ENCODE measurements at places on chromosomes 12 and 14.

GRCh38 chr14:72657214-72657921, 236.5 kb downstream of the DPF3 start:
- no peak for DNase-seq
- no peaks in the 10 kb centered on the region for H3K36me3 ChIP-seq
- H3K27ac ChIP-seq = no peak overlapping the region
- no peaks in the 10 kb centered on the region for H3K4me1 ChIP-seq
- H3K4me3 ChIP-seq = no peak overlapping the region
- H3K27me3 ChIP-seq = no peaks in the 10 kb centered on the region

DNA sequence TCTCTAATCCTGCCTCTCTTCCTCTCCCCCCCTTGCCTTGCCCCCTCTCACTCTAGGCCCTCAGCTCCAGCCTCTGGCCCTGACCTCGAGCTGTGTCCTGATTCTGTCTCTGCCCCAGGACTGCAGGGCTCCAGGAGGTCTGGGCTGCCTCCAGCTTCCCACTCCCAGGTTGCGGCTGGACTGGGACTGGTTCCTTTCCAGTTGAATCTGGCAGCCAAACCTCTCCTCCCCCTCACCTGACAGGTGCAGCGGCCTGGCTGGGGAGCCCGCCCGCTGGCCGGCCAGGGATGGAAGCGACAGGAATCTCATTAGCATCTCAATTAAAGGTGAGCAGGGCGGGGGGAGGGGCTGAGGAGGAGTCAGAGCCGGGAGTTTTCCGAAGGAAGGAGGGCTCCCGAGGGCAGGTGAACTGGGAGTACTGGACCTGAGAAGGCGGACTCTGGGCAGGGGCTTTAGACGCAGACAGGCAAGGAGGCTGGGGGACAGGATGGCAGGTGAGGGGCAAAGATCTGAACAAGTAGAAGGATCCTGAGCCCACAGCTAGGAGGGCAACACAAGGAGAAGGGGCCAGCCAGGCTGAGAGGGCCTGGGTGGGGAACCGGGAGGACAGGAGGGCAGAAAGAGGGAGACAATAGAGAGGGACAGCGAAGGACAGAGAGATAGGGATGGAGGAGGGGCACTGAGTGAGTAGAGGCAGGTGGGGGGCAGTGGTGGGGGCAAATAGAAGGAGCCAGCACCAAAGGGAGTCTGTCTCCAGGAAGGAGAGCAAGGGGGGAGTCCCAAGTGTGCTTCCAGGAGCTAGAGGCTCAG, at the start of gene SCNN1A:
TSS of gene SCNN1A (minus strand) at position 295 of the 810 bp plus-strand sequence. CDS start 780 bp downstream, outside the sequence.
- no peaks in the 10 kb centered on the region for H3K36me3 ChIP-seq
- H3K4me1 ChIP-seq = peaks cover 43% of the 10 kb centered on the region
- no peaks in the 10 kb centered on the region for H3K27me3 ChIP-seq

GRCh38 chr12:65863972-65864371, 39.7 kb downstream of the HMGA2 start:
- no peaks in the 10 kb centered on the region for H3K27me3 ChIP-seq
- no peak overlapping the region for H3K4me3 ChIP-seq
- no peaks in the 10 kb centered on the region for H3K4me1 ChIP-seq
- H3K27ac ChIP-seq = no peak overlapping the region

DNA sequence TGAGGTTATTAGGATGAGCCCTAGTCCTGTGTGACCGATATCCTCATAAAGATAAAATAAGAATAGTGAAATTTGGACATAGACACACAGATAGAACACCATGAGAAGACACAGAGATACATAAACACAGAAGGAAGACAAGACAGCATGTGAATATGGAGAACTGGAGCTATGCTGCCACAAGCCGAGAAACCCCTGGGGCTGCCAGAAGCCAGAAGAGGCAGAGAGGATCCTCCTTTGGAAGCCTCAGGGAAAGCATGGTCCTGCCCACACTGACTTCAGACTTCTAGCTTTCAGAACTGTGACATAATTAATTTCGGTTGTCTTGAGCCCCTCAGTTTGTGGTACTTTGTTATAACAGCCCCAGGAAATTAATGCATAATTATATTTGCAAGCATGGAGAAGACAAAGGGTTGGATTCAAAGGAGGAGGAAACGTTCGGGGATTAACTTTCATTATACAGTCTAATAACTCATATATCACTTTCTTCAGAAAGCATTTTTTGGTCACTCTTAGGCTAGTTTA, 1501.8 kb upstream of the FLRT2 start:
- no peaks in the 10 kb centered on the region for H3K27me3 ChIP-seq
- no peaks in the 10 kb centered on the region for H3K36me3 ChIP-seq
- DNase-seq = no peak
- H3K4me1 ChIP-seq = no peaks in the 10 kb centered on the region
- H3K4me3 ChIP-seq = no peak overlapping the region

GRCh38 chr12:64806173-64806572, 18.3 kb upstream of the TBC1D30 start:
- no peak overlapping the region for H3K27ac ChIP-seq
- H3K4me1 ChIP-seq = no peaks in the 10 kb centered on the region
- H3K36me3 ChIP-seq = no peaks in the 10 kb centered on the region
- no peaks in the 10 kb centered on the region for H3K27me3 ChIP-seq
- no peak for DNase-seq

- H3K36me3 ChIP-seq = no peaks in the 10 kb centered on the region
- H3K27me3 ChIP-seq = no peaks in the 10 kb centered on the region
- DNase-seq = no peak
- no peak overlapping the region for H3K4me3 ChIP-seq
These were observed 333.9 kb upstream of the LMO3 start for GRCh38 chr12:16939871-16940306.

GRCh38 chr12:45880533-45880932, 109.8 kb downstream of the SCAF11 start:
- H3K36me3 ChIP-seq = peaks cover 67% of the 10 kb centered on the region
- H3K27ac ChIP-seq = no peak overlapping the region

GRCh38 chr14:64843548-64843947, 36.2 kb downstream of the SPTB start:
- H3K27me3 ChIP-seq = no peaks in the 10 kb centered on the region
- H3K4me3 ChIP-seq = no peak overlapping the region
- H3K27ac ChIP-seq = no peak overlapping the region
- H3K36me3 ChIP-seq = no peaks in the 10 kb centered on the region
- DNase-seq = no peak

- no peaks in the 10 kb centered on the region for H3K36me3 ChIP-seq
- H3K27me3 ChIP-seq = no peaks in the 10 kb centered on the region
- no peak overlapping the region for H3K4me3 ChIP-seq
- no peak overlapping the region for H3K27ac ChIP-seq
These were observed 87.9 kb upstream of the MDGA2 start for GRCh38 chr14:47763188-47763854.

DNA sequence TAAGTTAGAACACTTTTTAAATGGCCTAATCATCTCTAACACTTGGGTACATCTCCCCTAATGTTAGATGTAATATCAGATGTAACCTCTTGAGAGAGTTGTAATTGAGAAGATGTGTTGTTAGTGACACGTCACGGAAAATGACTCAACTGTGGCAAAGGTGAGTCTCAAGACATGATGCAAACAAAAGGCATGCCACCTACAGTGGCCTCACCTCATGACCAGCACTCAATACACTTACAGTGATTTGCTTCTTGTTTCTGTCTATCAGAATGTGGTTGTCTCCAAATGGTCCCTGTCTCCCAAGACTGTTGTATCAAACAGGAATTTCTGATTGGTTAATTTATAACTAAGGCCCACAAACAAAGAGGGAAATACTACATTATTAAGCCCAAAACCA, 91.2 kb downstream of the SLC25A21 start:
- no peaks in the 10 kb centered on the region for H3K36me3 ChIP-seq
- no peak for DNase-seq
- H3K4me3 ChIP-seq = no peak overlapping the region
- no peaks in the 10 kb centered on the region for H3K27me3 ChIP-seq
- no peak overlapping the region for H3K27ac ChIP-seq

DNA sequence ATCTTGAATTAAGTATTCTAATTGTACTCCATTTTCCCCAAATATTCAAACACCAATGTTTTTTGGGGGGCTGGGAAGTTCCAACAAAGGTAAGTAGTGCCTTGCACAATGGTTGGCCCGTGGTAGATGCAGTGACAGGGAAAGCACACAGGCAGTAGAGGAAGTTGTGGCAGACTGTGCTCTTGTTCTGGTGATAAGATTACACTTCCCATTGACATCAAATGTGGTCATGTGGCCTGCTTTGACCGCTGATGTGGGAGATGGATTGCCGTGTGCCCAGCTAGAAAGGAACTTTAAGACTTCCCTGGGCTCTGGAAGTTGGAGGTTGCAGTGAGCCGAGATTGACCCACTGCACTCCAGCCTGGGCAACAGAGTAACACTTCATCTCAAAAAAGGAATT, 223.8 kb downstream of the VRK1 start:
- no peak overlapping the region for H3K27ac ChIP-seq
- no peak overlapping the region for H3K4me3 ChIP-seq
- peaks cover 34% of the 10 kb centered on the region for H3K27me3 ChIP-seq
- H3K4me1 ChIP-seq = no peaks in the 10 kb centered on the region
- no peak for DNase-seq

DNA sequence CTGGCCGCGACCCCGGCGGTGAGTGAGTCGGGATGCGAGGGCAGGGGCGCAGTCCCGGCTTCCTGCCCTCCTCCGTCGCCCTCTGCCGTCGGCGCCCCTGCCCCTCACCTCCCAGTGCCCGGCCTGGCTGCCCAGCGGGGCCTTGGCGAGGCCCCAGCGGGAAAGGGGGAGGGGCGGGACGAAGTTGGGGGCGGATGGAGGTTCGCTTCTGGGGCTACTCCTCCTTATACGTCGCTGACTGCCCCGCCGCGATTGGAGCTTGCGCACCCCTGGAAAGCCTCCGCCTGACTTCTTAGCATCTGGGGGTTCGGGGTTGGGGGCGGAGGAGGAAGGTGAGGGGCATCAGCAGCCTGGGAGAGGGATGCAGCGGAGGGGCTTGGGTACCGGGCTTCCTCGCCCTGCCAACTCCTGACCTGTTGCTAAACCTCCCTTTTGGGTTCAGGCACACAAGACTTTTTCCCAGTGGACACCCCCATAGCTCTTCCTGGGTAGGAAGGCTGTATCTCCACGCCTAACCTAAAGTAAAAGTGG, 406 bp downstream of the TMEM263 start:
- no peaks in the 10 kb centered on the region for H3K36me3 ChIP-seq
- H3K27me3 ChIP-seq = no peaks in the 10 kb centered on the region
- peak overlapping the region; percentile 93 for H3K27ac ChIP-seq
- H3K4me1 ChIP-seq = peaks cover 24% of the 10 kb centered on the region
- peak overlapping the region; percentile 75 for H3K4me3 ChIP-seq
- DNase-seq = no peak
